ENCODE measurements at places on chromosomes 12 and 14. TPM values are rescaled to one million over a fixed set of nuclear protein-coding genes. Genes with fewer than 3 reads are reported as not detected.

DNA sequence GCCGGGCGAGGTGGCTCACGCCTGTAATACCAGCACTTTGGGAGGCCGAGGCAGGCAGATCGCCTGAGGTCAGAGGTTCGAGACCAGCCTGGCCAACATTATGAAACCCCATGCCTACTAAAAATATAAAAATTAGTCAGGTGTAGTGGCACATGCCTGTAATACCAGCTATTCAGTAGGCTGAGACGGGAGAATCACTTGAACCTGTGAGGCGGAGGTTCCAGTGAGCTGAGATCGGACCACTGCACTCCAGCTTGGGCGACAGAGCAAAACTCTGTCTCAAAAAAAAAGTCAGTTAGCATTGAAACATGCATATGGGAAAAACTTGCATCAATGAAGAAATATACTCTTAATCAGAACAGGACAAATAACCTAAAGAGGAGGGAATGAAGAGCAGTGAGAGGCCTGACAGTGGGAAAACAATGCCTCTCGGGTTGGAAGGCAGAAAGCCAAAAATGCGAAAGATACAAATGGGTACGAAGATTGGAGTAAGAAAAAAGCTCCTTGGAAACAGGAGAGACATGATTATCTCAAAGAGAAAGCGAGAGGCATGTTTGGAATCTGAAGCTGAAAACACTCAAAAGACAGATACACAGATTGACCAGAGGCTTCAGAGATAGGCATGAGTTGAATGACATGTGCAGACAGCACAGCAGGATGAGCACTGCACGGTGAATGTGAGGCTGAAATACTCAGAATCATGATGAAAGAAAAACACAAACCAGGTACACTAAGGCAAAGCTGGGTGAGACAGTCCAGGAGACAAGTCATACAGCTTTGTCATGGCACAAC is 30.6 kb downstream of the RESF1 start:
- H3K4me1 ChIP-seq: 0 out of 2 replicates have a peak, but pooled peaks cover 4% of the 10 kb centered on the region
- H3K4me3 ChIP-seq: no peak overlapping the region
- H3K27ac ChIP-seq: no peak overlapping the region
- peaks cover 7% of the 10 kb centered on the region for H3K36me3 ChIP-seq

DNA sequence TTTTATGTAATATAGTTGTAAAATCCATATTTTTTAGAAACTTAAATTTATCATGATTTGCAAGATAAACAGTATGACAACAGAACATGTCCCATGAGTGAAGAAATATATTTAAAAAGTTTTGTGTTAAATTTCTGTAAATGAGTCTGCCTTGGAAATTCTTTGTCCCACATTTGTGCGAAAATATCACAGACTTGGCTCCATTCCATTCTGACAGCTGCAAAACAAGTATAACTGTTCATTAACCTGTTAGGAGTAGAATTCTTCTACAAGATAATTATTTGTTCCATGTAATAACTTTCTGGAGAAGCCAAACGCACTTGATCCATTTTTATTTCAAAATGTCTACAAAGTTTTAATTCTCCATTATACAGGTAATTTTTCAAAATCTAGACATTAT is 37.9 kb downstream of the MDM1 start:
- H3K27me3 ChIP-seq: no peaks in the 10 kb centered on the region
- H3K27ac ChIP-seq: no peak overlapping the region
- H3K4me3 ChIP-seq: no peak overlapping the region
- no peak for DNase-seq
- H3K36me3 ChIP-seq: no peaks in the 10 kb centered on the region

- no peak overlapping the region for H3K27ac ChIP-seq
- no peak overlapping the region for H3K4me3 ChIP-seq
Measured at GRCh38 chr14:53757732-53758131, 198.9 kb downstream of the BMP4 start.

GRCh38 chr14:38297681-38298080 is 41.8 kb upstream of the CLEC14A start:
- no peak for DNase-seq
- no peaks in the 10 kb centered on the region for H3K36me3 ChIP-seq
- H3K27ac ChIP-seq: no peak overlapping the region
- no peaks in the 10 kb centered on the region for H3K27me3 ChIP-seq
- no peak overlapping the region for H3K4me3 ChIP-seq
- no peaks in the 10 kb centered on the region for H3K4me1 ChIP-seq

GRCh38 chr12:68453876-68454275 is 121.7 kb upstream of the MDM1 start:
- H3K27me3 ChIP-seq: no peaks in the 10 kb centered on the region
- no peak overlapping the region for H3K4me3 ChIP-seq
- peaks cover 32% of the 10 kb centered on the region for H3K4me1 ChIP-seq
- H3K27ac ChIP-seq: no peak overlapping the region
- DNase-seq: no peak
- H3K36me3 ChIP-seq: no peaks in the 10 kb centered on the region

DNA sequence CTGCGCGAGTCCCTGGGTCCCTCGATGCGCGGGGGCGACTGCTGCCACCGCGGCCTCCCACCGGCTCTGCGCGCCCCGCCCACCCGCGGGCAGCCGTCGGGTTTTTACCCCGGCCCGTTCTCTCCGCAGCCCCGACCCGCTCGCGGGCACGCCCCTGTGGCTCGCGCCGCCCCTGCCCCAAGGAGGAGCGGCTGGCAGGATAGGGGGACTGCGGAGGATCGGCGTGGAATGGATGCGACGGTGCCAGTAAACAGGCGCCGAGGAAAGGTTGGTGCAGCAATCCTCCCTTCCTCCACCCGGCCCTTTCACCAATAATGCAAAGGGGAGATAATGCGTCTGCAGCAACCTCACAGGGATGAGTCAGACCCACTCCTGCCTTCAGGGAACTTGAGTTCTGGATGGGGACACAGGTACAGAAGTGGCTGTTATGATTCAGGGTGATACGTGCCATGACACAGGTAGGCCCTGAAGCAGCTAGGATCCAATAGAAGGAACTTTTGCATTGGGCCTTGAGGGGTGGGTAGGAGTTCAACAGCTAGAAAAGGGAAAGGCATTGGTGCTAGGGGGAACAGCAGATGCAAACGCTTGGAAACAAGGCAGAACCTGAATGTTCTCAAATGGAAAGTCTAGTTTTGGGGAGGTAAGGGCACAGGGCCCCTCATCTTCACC is 554 bp upstream of the DEGS2 start:
- no peak for DNase-seq
- H3K27me3 ChIP-seq: peaks cover 5% of the 10 kb centered on the region
- H3K4me1 ChIP-seq: peaks cover 15% of the 10 kb centered on the region
- peak overlapping the region; percentile 63 for H3K4me3 ChIP-seq

DNA sequence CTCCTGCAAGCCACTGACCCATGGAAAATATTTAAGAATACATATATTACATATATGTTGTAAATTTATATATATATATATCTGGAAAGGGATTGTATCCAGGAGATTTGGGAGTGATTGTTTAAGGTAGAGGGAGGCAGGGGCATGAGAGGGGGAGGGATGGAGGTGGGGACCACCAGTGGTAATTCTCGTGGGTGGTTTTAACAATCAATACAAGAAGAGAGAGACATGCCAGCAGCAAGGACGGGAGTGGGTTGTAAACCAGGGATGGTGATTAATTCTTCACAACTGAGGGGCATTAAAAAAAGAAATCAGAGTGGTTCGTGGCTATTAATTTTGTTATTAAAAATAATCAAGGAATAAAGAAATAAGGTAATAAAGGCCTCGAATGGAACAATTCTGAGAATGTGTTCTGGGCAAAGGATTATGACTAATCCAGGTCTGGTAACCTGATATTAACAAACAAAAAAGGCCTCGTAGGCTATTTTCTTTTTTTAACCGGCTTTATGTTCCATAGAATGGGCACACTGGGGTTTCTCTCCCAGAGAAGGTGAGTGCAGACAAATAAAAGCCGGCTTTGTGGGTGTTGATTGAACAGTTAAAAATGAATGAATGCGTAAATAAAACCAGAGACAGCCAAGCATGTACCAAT is 8.3 kb upstream of the RTL1 start:
- DNase-seq: no peak
- no peak overlapping the region for H3K4me3 ChIP-seq
- H3K27ac ChIP-seq: no peak overlapping the region
- no peaks in the 10 kb centered on the region for H3K4me1 ChIP-seq
- no peaks in the 10 kb centered on the region for H3K27me3 ChIP-seq

DNA sequence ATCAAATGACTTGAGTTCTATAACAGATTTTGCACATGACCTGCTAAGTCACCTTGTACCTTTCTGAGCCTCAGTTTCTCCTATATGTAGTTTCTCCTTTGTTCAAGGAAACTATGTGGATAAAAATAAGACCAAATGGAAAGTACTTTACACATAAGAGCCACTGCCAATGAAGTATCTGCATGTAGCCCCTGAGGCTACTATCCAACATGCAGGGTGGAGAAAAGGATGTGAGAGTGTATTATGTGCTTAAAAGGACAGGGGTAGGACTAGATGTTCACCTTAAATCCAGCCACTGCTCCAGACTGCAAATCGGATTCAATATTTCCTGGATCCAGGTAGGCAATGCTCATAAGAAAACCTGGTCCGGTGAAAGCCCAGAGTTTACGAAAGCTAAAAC is 21.2 kb downstream of the SLC11A2 start:
- no peak for DNase-seq
- no peaks in the 10 kb centered on the region for H3K4me1 ChIP-seq
- no peak overlapping the region for H3K27ac ChIP-seq
- H3K27me3 ChIP-seq: no peaks in the 10 kb centered on the region
- H3K36me3 ChIP-seq: peaks cover 8% of the 10 kb centered on the region

GRCh38 chr12:56237552-56237951 is 7.7 kb downstream of the SLC39A5 start:
- no peak overlapping the region for H3K27ac ChIP-seq
- H3K4me3 ChIP-seq: no peak overlapping the region
- no peaks in the 10 kb centered on the region for H3K36me3 ChIP-seq
- no peaks in the 10 kb centered on the region for H3K4me1 ChIP-seq

DNA sequence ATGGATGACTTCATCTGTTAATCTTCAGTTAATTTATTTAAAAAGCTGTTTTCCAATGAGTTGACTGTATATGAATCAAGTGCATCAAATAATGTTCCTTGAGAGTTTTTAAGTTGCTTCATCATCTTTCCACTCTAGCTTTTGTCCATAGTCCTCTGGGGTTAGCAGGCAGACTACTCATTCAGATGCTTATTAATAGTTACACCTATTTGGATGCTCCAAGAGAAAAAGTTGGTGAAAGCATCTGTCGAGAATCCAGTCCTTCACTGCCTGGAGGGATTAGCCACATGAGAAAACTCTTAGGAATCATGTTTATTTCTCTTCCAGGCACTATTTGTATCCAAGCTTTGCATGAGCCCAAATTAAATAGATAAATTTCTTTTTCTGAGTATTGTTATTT is 70.2 kb downstream of the DACT1 start:
- H3K4me3 ChIP-seq: no peak overlapping the region
- no peaks in the 10 kb centered on the region for H3K36me3 ChIP-seq
- no peaks in the 10 kb centered on the region for H3K4me1 ChIP-seq
- H3K27me3 ChIP-seq: no peaks in the 10 kb centered on the region
- DNase-seq: no peak

OAS1 gene
- 51.5 TPM for total RNA-seq

BCL11B gene
- total RNA-seq: 5.3 TPM

KCNJ8 gene
- total RNA-seq: not detected

GPR162 gene
- not detected for total RNA-seq

ABHD12B gene
- not detected for total RNA-seq
